ENCODE measurements at places on chromosomes 12 and 14.

GRCh38 chr14:79820866-79821535, 390.3 kb downstream of the DIO2 start:
- H3K4me1 ChIP-seq: no peaks in the 10 kb centered on the region
- H3K36me3 ChIP-seq: no peaks in the 10 kb centered on the region
- no peak for DNase-seq
- H3K27me3 ChIP-seq: no peaks in the 10 kb centered on the region

- H3K36me3 ChIP-seq: no peaks in the 10 kb centered on the region
- H3K27me3 ChIP-seq: no peaks in the 10 kb centered on the region
- H3K4me1 ChIP-seq: no peaks in the 10 kb centered on the region
- H3K27ac ChIP-seq: no peak overlapping the region
- DNase-seq: no peak
Observed at GRCh38 chr14:43647302-43647701, 859.8 kb downstream of the FSCB start.

- H3K36me3 ChIP-seq: peaks cover 13% of the 10 kb centered on the region
- H3K27ac ChIP-seq: no peak overlapping the region
- no peaks in the 10 kb centered on the region for H3K27me3 ChIP-seq
- no peak overlapping the region for H3K4me3 ChIP-seq
- H3K4me1 ChIP-seq: peaks cover 10% of the 10 kb centered on the region
- DNase-seq: no peak
Observed at GRCh38 chr12:123675436-123675835, 4.5 kb downstream of the TCTN2 start.

GRCh38 chr14:55221968-55222367, 30.6 kb upstream of the DLGAP5 start:
- no peaks in the 10 kb centered on the region for H3K36me3 ChIP-seq
- no peaks in the 10 kb centered on the region for H3K4me1 ChIP-seq
- H3K4me3 ChIP-seq: no peak overlapping the region
- no peaks in the 10 kb centered on the region for H3K27me3 ChIP-seq
- DNase-seq: no peak
- no peak overlapping the region for H3K27ac ChIP-seq

DNA sequence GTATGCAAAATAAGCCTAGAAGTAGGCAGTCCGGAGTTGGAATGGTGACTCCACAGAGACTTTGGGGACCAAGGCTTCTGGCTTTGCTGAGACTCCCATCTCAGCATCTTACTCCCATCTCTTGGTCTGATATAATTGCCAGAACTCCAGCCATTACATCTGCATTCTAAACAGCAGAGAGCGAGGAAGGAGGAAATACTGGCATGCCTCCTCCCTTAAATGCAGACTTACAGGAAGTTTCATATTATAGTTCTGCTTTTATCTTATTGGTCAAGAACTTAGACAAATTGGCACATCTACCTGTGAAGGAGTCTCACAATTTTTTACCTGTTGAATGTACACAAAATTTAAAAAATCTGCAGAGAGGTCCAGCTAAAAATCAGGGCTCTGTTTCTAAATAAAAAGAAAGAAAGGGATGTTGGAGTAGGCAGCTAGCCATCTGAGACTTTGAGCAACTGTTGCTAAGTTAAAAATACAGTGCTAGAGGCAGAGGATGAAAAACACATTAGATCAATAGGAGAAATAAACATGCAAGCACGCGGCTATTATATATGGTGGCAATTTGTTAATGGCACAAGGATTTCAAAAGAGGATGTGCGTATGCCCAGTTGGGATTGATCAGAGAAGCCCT, 209.9 kb upstream of the HMGA2 start:
- peaks cover 24% of the 10 kb centered on the region for H3K27me3 ChIP-seq
- DNase-seq: no peak
- H3K27ac ChIP-seq: no peak overlapping the region
- no peaks in the 10 kb centered on the region for H3K36me3 ChIP-seq
- H3K4me1 ChIP-seq: no peaks in the 10 kb centered on the region
- H3K4me3 ChIP-seq: no peak overlapping the region

DNA sequence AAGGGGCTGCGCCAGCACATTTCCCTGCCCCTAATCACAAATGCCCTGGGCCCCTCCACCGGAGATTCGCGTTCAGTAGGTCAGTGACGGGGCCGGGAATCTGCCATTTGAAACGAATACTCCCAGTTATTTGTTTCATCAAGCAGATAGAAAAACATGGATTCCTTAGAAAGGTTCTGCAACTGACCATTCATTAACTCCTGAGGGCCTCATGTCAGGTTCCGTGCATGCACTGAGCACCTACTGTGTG, 25.6 kb upstream of the UBC start:
- peak overlapping the region; percentile 30 for H3K4me3 ChIP-seq
- peak overlapping the region; percentile 93 for H3K27ac ChIP-seq

GRCh38 chr12:14427929-14428328, 62.4 kb downstream of the ATF7IP start:
- H3K27ac ChIP-seq: no peak overlapping the region
- no peak for DNase-seq
- no peaks in the 10 kb centered on the region for H3K4me1 ChIP-seq
- no peak overlapping the region for H3K4me3 ChIP-seq
- no peaks in the 10 kb centered on the region for H3K27me3 ChIP-seq
- H3K36me3 ChIP-seq: no peaks in the 10 kb centered on the region

GRCh38 chr12:123033392-123034021, 53.0 kb downstream of the ARL6IP4 start:
- no peaks in the 10 kb centered on the region for H3K4me1 ChIP-seq
- no peak overlapping the region for H3K4me3 ChIP-seq
- no peaks in the 10 kb centered on the region for H3K27me3 ChIP-seq
- peak; percentile 8 for DNase-seq

GRCh38 chr12:132137483-132138125, 6.5 kb downstream of the DDX51 start:
- no peak overlapping the region for H3K4me3 ChIP-seq
- no peak for DNase-seq
- H3K4me1 ChIP-seq: peaks cover 2% of the 10 kb centered on the region
- H3K27ac ChIP-seq: no peak overlapping the region

- H3K27me3 ChIP-seq: no peaks in the 10 kb centered on the region
- H3K36me3 ChIP-seq: no peaks in the 10 kb centered on the region
- H3K4me1 ChIP-seq: no peaks in the 10 kb centered on the region
- H3K4me3 ChIP-seq: no peak overlapping the region
- DNase-seq: no peak
Observed at GRCh38 chr14:40656311-40656710, 950.4 kb upstream of the LRFN5 start.

GRCh38 chr14:95039993-95040348, 117.4 kb downstream of the DICER1 start:
- H3K27me3 ChIP-seq: no peaks in the 10 kb centered on the region
- no peaks in the 10 kb centered on the region for H3K4me1 ChIP-seq

GRCh38 chr12:14878488-14878887, 7.2 kb downstream of the MGP start:
- H3K27ac ChIP-seq: no peak overlapping the region
- peaks cover 5% of the 10 kb centered on the region for H3K36me3 ChIP-seq
- no peak for DNase-seq

DNA sequence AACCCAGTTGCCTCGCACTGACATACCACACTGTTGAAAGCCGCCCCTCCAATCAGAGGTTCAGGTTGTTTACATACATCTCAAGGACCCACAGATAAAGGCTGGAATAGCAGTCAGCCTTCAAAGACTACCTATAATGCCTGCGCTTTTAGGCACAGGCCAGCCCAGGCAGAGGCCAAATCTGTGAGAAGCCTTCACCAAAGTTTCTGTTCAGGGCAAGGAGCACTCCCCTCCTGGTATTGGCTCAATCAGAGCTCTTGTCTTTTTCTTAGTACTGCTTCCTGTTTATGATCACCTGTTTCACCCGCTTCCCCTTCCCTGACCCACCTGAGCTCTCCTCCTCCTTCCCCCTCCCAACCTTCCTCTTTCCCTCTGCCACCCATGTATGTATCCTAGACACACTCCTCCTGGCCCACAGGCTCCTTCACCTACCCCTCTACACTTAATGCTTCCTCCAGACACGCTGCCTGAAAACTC, 34.8 kb downstream of the DUSP16 start:
- H3K4me1 ChIP-seq: peaks cover 19% of the 10 kb centered on the region
- H3K4me3 ChIP-seq: no peak overlapping the region
- no peaks in the 10 kb centered on the region for H3K36me3 ChIP-seq
- no peaks in the 10 kb centered on the region for H3K27me3 ChIP-seq

DNA sequence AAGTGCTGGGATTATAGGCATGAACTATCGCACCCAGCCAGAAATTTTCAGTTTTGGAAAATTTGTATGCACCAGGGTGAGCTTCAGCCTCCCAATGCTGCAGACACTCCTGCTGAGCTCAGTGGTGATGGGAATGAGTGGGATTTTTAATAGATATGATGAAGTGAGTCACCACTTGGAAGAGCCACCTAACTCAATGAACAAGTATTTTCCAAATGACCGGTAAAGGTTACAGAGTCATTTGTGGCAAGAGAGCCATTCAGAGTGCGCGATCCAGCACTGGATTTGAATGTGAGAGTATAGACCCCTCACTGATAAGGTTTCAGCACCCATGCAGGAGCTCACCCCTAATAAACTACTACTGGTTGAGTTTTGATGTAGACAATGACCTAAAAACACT, 100.7 kb downstream of the PPP2R5C start:
- no peak for DNase-seq
- no peak overlapping the region for H3K27ac ChIP-seq
- H3K4me1 ChIP-seq: peaks cover 22% of the 10 kb centered on the region
- no peaks in the 10 kb centered on the region for H3K27me3 ChIP-seq
- H3K4me3 ChIP-seq: no peak overlapping the region

GRCh38 chr12:81811061-81811777, 52.1 kb upstream of the PPFIA2 start:
- no peak for DNase-seq
- H3K36me3 ChIP-seq: no peaks in the 10 kb centered on the region

DNA sequence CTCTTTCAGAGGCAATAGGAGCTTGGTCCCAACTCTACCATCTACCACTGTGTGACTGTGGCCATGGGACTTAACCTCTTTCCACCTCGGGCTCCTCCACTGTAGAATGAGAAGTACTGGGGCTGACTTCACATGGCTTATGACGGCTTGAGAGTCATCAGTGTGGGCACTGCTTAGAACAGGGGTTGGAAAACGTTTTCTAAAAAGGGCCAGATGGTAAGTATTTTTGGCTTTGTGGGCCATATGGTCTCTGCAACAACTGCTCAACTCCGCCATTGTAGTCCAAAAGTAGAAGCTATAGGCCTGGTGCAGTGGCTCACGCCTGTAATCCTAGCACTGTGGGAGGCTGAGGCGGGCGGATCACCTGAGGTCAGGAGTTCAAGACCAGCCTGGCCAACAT, 69.2 kb upstream of the LTA4H start:
- DNase-seq: no peak
- no peaks in the 10 kb centered on the region for H3K4me1 ChIP-seq
- H3K4me3 ChIP-seq: no peak overlapping the region
- no peak overlapping the region for H3K27ac ChIP-seq

DNA sequence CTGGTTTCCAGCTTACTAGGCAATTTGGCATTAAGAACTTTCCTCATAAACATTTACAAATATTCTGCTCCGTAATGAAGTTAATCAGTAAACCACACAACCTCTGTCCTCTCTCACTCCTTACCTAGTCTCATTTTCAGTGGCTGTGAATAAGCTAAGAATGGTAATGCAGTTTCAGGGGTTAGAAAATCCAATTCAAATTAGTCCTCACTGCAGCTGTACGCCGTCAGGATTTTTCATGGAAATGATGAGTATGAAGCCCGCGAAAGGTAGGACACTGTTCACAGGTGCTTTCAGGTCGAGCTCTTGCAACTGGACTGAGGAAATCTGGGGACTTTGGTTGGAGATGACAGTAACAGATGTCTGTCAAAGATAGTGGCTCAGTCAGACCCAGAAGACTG, 29.6 kb downstream of the NR1H4 start:
- no peak for DNase-seq
- H3K4me1 ChIP-seq: no peaks in the 10 kb centered on the region
- no peaks in the 10 kb centered on the region for H3K27me3 ChIP-seq
- H3K4me3 ChIP-seq: no peak overlapping the region
- H3K36me3 ChIP-seq: no peaks in the 10 kb centered on the region
- no peak overlapping the region for H3K27ac ChIP-seq

- peaks cover 39% of the 10 kb centered on the region for H3K4me1 ChIP-seq
- no peaks in the 10 kb centered on the region for H3K27me3 ChIP-seq
- H3K36me3 ChIP-seq: no peaks in the 10 kb centered on the region
- H3K27ac ChIP-seq: peak overlapping the region; percentile 92
Observed at GRCh38 chr12:47820631-47821345, 1.1 kb upstream of the HDAC7 start.

DNA sequence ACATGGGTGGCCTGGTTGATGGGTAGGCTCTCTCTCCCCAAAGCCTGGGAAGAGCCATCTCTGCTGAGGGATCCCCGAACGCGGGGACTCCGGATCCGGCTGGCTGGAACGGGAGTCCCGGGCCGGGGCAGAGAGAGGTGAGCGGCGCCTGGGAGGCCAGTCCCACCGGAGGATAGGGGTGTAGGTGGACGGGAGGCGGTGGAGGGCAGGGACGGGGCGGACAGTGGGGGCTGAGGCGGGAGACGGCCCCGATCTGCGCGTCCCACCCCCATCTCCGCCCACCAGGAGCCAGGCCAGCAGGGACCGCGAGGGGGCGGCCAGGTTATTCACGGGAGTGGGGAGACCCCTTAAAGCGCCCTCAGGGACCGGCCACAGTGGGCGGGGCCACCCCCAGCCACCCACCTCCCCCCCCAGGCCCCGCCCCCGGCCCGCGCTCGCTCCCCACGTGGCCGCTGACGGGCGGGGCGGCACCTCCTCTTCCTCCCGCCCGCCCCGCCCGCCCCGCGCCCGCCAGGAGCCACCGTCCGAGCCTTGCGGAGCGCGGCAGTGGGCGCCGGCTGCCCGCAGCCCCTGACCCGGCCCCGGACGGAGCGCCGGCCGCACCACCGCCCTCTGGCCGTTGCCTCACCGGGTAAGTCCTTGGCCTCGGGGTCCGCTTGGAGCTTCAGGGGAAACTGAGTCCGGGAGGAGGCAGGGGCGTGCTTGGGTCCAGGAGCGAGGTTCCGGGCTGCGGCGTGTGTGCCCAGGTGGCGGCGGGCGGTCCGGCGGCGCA, at the start of gene INF2:
Gene INF2 (plus strand): TSS at position 510 of the 772 bp plus-strand sequence. CDS start 11,748 bp downstream, outside the sequence.
- H3K4me3 ChIP-seq: peak within 1 kb of the TSS; percentile 92
- peaks cover 73% of the 10 kb centered on the region for H3K4me1 ChIP-seq
- H3K27me3 ChIP-seq: no peaks in the 10 kb centered on the region

DNA sequence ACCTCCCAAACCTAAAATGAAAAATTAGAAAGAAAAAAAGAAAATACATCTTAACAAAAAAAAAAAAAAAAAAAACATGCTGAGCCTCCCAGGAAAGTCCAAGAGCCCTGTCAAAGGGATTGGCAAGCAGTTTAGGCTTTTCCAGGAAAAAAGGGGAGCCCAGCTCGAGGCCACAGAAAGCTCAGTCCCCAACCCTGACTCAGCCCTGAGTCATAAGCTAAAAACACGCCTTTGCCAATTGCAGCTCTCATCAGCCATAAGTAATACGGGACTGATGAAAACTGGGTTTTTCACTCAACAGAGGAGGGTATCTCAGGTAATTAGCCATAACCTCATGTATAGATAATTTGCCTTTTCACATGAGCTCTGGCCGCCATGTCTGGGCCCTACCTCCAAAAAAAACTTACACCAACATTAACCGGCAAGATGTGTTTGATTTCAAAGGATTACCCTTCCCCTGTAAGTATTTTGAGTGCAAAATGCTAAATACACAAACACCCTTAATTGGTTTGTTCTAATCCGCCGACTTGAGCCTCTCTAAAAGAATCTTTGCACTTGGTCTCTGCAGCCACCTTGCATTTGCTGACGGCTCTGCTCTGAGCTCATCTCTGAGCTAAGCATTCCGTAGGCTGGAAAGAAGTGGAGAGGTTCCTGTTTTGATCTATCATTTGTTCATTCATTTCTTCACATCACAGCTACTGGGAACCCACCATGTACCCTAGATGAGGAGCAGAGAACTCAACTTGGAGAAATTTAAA, 319.2 kb downstream of the BCL11B start:
- no peaks in the 10 kb centered on the region for H3K36me3 ChIP-seq
- H3K4me3 ChIP-seq: no peak overlapping the region

GRCh38 chr12:31033681-31034080, 40.0 kb upstream of the DDX11 start:
- H3K27ac ChIP-seq: no peak overlapping the region
- H3K27me3 ChIP-seq: no peaks in the 10 kb centered on the region
- no peaks in the 10 kb centered on the region for H3K36me3 ChIP-seq
- H3K4me1 ChIP-seq: no peaks in the 10 kb centered on the region
- no peak overlapping the region for H3K4me3 ChIP-seq
